ENCODE measurements at places on chromosomes 7 and 10.

DNA sequence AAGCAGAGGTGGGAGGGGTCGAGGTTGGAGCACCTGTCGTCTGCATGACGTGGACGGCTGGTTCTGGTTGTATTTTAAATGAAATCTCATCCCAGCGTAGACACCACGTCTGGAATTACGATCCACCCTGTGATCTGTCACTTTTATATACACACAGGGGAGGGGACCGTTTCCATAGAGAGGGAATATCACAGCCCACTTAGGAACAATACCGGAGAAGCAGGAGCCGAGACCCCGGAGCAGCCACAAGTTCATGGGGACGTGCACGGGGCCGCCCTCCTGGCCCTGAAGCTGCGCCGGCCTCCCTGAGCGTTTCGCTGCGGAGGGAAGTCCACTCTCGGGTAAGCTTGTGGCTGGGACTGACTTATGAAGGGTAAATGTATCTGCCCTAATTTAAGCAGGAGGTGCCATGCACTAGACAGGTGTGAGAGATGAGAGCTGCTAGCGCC is at the start of gene UCN3:
UCN3 (plus strand) TSS at position 77 of the 449 bp plus-strand sequence. CDS start 8,755 bp downstream, outside the sequence.
- DNase-seq, result no peak

GRCh38 chr10:132808383-132809231 is 22.7 kb upstream of the NKX6-2 start:
- DNase-seq, result no peak

- DNase-seq, result no peak
Observed at GRCh38 chr10:76248649-76249200, 817.3 kb downstream of the LRMDA start.

DNA sequence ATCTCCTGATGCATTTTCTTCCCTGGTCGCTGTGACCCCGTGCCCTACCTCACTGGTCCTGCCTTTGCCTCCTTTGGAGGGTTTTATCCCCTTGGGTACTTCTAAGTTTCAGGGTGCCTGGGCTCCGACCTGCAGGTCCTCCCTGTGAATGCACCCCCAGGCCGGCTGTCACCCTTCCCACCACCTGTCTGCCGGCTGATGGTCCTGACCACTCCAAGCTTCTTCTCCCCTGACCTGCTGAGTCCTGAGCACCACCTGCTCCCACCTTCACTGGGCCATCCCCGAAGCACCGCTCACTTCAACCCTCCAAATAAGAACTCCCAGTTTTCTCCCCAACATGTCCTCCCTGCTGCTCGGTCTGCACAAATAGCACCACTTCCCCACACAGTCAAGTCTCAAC is 33.4 kb downstream of the TNS3 start:
- no peak for DNase-seq

DNA sequence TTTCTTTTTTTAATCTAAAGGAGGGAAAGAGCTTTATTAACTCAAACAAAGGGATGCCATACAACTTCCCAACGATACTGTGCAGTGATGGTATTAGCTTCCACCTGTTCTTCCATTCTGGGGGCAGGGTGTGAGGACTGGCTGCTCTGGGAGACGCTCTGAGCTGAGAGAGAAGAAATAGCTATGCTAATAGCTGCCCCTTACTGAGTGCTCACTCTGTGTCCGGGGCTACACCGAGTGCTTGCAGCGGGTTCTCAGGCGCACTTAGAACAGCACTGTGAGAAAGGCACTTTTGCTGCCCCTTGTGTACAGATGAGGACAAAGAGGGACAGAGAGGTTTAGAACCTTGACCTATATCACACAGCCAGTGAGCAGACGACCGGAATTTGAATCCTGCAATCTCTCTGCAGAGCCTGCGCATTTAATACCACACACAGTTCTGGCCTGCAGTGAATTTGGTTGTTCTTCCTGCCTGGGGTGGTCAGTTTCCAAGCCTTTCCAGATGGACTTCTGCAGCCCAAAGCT is 142.2 kb downstream of the PLPP4 start:
- DNase-seq, result no peak

GRCh38 chr7:106658316-106659165 is 2.4 kb downstream of the CCDC71L start:
- no peak for DNase-seq

Data from GM10248 (cell line).